Tongue (tissue), 3 donors: ENCODE measurements at places on chromosomes 4 and X.

DNA sequence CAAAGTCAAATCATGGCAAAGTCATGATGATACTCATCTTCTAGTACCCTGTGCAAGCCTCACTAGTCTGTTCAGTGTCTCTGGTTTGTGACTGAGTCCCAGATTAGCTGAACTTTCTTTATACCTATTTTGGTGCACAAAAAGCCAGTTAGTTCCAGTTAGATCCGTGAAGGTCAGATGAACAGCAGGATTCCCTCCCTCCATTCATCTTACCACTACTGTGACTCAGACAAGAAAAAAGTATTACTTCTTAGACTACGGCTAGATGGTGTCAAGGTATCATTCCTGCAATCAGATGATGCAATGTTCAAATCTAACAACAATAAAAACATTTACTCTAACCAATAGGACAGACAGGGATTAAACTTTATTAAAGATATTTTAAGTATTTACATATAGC is 30.4 kb downstream of the ARHGEF6 start:
- no peak for DNase-seq

- no peak for DNase-seq
Observed at GRCh38 chr4:174228988-174229387, 54.5 kb downstream of the FBXO8 start.

- DNase-seq, result peak; percentile 80
Observed at GRCh38 chr4:81052119-81053068, 21.9 kb downstream of the BMP3 start.

- peak; percentile 90 for DNase-seq
Observed at GRCh38 chr4:3369781-3370674, 71.7 kb upstream of the HGFAC start.

GRCh38 chr4:5709207-5709575 is 832 bp upstream of the EVC2 start:
- DNase-seq, result peak; percentile 72

- peak; percentile 40 for DNase-seq
Observed at GRCh38 chr4:158906073-158906472, 137.2 kb downstream of the FNIP2 start.

DNA sequence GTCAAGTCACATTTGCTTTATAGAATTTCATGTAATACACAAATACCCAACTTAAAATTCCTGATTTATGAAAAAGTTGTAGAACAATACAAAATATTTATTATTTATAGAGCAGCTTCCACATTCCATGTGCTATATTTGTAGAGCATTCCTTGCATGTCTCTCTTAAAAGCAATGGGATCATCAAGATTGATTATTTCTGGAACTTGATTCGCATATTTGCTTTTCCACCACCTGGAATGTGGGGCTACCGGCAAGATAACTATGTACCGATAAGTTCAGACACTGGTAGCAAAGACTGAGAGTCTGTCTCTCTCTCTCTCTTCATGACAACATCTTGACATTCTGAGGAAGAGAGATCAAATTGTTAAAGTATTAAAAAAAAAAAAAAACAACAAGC is 59.3 kb downstream of the MAPK10 start:
- DNase-seq, result no peak

GRCh38 chr4:55635741-55636655 is at the start of gene NMU:
Gene NMU (minus strand): TSS chr4:55636298. CDS start chr4:55636192, 106 bp downstream.
- DNase-seq, result peak; percentile 67

GRCh38 chr4:147447786-147448185 is 33.1 kb upstream of the EDNRA start:
- no peak for DNase-seq

- no peak for DNase-seq
Observed at GRCh38 chr4:94345969-94346368, 3.3 kb upstream of the HPGDS start.

DNA sequence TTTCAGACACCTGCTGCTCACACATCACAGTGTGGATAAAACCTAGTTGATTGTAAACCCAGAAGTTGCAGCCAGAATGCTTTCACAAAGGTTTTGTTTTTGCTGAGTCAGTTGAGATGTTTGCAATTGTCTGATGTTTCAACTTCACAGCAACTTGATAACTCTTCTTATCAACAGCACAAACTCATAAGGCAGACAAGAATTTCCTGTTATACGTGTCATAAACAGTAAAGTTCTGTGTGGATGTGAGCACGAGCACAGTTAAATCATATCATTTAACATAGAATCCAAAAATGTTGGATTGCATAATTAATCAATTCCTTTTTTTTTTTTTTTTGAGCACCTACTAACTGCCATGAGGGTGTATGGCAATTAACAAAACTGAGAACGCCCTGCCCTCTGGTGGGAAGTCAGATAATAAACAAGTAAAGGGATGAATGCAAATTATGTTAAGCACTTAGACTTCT is 512.2 kb downstream of the PDHA2 start:
- peak; percentile 9 for DNase-seq

GRCh38 chr4:3285558-3286334 is 7.1 kb upstream of the RGS12 start:
- no peak for DNase-seq

DNA sequence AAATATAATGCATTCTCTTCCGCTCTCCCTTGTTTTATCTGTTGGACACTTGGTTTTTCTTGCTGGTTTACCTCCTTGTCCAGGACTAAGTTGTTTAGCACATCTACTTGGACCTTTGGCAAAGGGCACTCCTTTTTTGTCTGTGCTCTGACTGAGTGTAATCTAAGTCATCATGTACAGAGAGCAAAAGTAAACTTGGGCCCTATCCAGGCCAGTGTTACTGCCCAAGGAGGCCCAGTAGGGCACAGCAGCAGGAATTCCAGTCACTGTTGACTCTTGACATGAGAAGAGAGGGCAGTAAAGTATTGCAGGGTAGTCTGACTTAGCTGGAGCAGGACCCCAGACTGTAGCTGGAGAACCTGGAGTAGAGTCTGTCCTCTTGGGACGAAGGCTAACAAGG is 445.5 kb downstream of the ZIC3 start:
- no peak for DNase-seq

GRCh38 chrX:17802756-17803155 is 58.3 kb downstream of the RAI2 start:
- no peak for DNase-seq

DNA sequence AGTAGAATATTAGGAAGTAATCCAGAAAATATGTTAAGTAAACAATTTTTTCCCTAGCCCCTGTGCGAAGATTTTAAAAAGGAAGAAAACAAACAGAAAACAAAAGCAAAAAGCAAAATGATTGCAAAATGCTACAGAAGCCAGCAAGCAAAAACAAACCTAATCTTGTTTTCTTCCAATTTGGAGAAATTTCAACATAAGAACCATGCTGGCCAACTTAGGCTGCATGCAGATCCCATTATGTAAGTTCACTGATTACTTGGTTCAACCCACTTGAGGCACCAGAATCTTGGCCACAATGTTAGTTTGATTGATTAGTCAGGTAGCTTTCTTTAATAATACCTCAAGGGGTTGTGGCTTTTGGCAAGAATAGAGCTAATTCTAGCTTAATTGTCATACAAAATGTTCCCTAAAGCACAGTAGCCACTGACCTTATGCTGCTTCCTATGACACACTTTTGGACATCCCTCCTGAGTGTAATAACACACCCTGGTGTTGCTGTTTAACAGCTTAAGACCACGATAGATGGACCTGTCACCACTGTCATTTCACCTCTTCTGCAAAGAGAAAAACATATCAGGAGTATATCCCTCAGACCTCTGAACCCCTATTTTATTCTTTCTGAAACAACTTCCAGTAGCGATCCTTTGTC is 2342.1 kb downstream of the PCDH7 start:
- no peak for DNase-seq

DNA sequence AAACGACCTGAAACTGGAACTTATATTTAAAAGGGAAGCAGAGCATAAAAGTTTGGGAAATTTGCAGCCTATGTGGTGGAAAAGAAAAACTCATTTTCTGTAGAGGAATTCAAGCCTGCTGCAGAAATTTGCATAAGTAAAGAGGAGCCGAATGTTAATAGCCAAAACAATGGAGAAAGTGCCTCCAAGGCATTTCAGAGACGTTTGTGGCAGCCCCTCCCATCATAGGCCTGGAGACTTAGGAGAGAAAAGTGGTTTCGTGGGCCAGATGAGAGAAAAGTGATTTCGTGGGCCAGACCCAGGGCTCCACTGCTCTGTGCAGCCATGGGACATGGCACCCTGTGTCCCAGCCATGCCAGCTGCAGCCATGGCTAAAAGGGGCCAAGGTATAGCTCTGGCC is 361.9 kb downstream of the PCDH19 start:
- no peak for DNase-seq

- DNase-seq, result no peak
Observed at GRCh38 chr4:16572631-16573030, 325.8 kb downstream of the LDB2 start.

GRCh38 chrX:41543025-41543424 is 95.9 kb downstream of the NYX start:
- no peak for DNase-seq

DNA sequence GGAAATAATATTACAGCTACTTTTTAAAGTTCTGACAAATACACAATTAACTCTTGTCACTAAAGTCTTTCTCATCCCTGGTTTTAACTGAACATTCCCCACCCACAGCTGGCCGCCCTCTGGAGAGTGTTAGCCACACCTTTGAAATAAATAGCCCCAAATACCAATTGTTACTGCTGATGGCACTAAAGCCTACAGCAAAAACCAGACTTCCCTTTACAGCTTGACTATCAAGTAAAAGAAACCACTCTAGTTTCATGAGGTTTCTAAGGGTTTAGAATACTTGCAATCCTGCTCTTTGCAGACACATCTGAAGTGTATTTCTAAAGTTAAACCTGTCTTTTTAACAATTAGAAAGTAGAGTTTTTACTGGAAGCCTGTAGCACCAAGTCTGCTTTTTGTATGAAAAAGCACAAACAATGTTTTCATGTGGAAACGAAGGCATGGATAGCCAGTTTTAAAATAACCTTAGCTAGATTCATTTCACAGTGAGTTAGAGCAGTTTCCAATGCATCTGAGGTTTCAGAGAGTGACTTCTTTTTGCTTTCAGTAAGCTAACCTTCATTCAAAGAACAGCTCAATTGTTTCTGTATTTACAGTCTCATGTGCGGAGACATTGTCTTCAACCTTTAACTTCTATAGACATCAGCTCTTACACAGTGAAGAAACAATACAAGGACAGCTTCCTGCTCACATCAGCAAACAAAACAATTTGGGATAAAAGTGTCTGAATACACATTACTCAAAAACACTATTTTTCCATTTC is 164.8 kb upstream of the VEGFC start:
- DNase-seq, result no peak

GRCh38 chr4:81724925-81725329 is 253.2 kb upstream of the RASGEF1B start:
- peak; percentile 75 for DNase-seq

- DNase-seq, result no peak
Observed at GRCh38 chrX:13719192-13719856, 15.1 kb downstream of the TRAPPC2 start.

- DNase-seq, result peak; percentile 84
Observed at GRCh38 chr4:71229477-71230270, 109.1 kb upstream of the SLC4A4 start.

DNA sequence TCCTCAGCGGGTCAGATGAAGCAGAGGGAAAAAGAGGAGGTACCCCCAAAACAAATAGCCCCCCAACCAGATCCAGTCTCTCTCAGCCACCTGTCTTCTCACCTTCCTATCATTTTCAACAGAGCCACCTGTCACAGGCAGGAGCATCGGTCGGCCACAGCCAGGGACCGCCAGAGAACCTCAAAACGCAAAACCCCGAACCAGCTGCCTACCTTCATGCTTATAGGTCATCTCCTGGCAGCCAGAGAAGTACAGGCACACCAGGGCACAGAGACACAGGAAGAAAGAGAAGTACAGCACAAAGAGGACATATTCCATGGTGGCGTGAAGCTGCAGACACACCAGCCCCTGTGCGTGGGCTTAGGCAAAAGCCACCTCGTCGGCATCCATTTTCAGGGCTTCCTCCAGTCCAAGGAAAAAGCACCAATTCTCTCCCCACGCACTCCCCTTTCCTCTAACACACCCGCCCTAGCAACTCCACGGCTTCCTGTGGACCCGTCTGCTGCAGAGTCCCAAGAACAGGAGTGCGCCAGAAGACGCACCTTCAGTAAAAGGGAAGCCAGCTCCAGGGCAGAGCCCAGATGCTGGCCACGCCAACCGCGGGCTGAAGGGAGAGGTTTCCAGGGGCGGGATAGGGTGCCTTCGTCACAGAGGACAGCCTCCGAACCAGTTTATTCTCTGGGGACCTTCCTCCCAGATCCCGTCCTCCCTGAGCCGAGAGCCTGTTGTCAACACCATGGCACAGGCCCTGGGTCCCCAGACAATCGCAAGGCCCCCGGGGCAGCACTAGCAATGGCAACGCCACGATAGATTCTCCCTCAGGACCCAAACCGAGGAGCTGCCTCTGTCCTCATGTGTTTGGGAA is 51.8 kb upstream of the C4orf50 start:
- no peak for DNase-seq

DNA sequence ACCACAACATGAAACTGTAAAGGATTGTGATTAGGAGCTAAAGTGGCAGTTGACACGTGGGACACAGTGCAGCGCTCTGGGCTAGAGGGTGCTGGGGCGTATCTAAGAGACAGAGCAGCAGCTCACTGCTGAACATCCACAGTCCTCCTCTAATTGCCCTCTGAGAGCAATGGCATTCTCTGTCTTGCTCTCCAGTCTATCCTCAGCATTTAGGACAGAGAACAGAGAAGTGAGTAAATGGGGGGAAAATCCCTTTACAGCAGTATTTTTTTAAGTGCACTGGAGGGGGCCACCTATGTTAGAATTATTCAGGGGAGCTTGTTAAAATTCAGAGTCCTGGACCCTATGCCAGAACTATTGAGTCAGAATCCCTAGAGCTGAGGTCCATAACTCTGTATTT is 4.2 kb upstream of the TMEM154 start:
- DNase-seq, result no peak

DNA sequence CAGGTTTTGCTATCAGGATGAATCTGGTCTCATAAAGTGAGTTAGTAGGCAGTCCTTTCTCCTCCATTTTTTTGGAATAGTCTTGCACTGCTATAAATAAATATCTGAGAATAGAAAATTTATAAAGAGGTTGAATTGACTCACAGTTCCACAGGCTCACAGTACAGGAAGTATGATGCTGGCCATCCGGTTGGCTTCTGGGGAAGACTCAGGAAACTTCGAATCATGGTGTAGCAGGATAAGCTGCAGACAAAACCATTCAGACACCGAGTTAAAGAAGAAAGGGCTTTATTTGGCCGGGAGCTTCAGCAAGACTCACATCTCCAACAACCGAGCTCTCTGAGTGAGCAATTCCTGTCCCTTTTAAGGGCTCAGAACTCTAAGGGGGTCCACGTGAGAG is 348.2 kb downstream of the KCTD8 start:
- DNase-seq, result no peak

- DNase-seq, result no peak
Observed at GRCh38 chr4:37367901-37368300, 123.4 kb downstream of the NWD2 start.

DNA sequence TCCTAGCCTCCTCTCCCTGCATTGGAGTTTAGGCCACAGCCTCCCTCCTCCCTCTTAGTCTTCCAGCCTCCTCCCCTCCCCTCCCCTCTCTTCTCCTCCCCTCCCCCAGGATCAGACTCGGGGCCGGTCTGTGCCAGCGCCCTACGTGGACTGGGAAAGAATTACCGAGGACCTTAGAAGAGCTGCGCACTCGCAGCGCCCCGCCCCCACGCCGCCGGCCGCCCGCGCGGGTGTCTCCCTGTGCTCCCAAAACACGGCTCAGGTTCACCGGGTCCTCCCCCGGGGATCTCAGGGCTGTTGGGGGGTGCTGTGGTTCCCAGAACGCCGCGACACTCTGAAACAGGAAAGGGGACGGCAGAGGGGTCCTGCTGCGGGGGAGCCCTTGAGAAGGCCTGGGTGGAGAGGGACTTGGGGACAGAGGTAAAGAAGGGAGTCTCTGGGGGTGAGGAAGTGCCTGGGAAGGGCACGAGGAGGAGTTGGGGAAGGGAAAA is 122.3 kb upstream of the TBL1X start:
- peak; percentile 88 for DNase-seq

- DNase-seq, result no peak
Observed at GRCh38 chrX:102787283-102787682, 66.7 kb downstream of the GPRASP3 start.
